ENCODE measurements at places on chromosomes 5 and 9.

DNA sequence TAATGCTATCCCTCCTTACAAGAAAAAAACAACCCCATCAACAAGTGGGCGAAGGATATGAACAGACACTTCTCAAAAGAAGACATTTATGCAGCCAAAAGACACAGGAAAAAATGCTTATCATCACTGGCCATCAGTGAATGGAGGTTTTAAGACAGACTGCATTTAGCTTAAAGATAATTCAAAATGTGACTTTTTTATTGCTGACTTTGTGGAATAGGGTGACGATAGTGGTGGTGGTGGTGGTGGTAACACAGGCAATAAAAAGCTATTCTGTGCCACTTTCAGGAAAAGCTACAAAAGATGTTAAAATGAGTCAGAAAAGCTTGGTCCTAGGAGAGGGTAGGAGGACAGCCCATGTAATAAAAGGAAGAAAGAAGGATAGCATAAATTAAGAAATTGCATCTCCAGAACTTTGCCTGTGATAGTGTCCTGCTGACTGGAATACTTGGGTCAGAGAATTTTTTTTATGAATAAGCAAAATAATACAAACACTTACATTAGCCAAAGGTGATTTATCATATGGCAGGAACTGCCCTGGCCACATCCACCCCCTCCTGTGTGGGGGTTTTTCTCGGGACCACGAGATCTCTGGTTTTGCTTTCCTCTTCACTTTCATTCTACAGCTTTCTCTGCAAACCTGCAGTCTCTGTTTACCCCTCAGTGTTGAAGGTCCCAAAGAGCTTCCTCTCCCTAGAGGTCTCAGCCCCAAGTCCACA, 186.7 kb downstream of the DRD1 start:
- DNase-seq, result no peak

DNA sequence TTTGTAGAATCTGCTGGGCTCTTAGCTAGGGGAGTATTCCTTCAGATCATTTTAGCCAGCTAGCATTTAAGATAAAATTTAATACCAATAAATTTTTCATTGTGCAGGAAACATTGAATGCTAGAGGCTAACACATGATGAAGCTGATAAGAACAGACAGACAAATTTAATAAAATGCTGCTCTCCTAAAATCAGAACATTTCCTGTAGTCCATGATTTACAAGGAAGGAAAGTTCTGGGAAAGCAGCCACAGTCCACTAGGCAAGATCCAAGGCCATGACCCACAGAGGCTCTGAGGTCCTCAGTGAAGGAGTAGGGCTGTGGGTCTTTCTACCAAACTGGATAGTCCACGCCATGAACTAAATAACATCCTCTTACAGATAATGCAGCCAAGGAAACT, 253.0 kb downstream of the ICE1 start:
- no peak for DNase-seq

GRCh38 chr5:145316282-145316681, 518.9 kb downstream of the PRELID2 start:
- no peak for DNase-seq

DNA sequence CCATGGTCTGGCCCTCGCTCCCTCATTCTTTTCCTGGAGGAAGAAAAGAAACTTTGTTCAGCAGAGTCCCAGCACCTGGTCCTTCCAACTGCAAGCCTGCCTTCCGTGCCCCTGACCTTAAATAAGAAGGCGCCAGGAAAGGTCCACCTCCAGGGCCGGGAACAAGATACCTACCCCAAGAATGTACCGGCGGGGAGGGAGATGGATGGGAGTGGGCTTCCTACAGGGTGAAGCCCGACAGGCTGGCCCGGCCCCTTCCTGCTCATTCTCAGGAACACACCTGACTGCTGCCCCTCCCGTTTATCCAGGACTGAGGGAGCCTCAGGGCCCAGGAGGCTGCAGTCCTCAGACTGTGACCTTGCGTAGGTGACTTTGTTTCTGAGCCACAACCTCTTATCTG, 27.3 kb upstream of the GFPT2 start:
- DNase-seq, result no peak

GRCh38 chr5:173973616-173973969, 15.4 kb upstream of the C5orf47 start:
- no peak for DNase-seq
